ENCODE measurements at places on chromosomes 16 and 17. TPM values are rescaled to one million over a fixed set of nuclear protein-coding genes. Genes with fewer than 3 reads are reported as not detected.

Gene OTOP2
- 5.7 TPM for polyA plus RNA-seq

Gene NFAT5
- polyA plus RNA-seq: 20.5 TPM

Gene CACNG4
- 0.46 TPM for polyA plus RNA-seq

DNA sequence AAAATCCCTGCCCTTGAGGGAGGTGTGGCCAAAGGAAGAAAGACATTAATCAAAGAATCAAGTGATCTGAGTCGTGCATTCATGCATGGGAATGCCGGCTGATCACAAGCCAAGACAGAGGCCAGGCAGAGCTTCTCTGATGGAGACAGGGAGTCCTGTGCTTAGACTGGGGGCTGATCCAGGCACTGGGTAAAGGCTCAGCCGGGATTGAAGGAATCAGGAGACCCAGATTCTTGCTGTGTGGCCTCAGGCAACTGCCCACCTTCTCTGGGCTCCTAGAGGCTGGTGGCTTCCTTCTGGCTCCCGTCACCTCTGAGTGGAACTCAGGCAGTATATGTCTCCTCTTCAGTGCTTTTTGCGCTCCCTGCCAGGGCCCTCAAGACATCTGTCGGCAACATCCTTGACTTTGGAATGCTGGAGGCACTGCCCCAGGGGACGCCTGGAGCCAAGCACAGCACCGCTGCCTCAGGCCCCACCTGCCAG lies 17.7 kb downstream of the RAI1 start:
- DNase-seq: peak; percentile 48

GRCh38 chr16:82636485-82636884 lies 9.7 kb downstream of the CDH13 start:
- no peak for DNase-seq

DNA sequence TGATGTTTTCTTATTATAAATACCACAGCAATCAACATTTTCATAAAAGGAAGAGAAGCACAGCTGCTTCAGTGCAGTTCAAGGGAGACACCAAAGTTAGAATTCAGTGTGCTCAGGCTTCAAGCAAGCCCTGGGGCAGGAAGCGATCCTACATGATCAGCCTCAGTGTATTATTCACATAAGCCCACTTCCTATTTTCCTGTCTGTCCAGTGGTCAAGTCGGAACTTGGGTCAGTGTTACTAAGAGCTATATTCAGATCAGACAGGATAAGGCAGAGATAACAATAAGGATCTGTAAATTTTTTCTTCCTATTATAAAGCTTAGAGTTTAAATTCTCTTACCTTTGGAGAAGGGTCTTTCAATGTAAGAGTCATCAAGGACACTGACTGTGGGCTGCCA lies 12.9 kb downstream of the HEATR6 start:
- DNase-seq: no peak

GRCh38 chr16:89801800-89802199 lies 14.6 kb downstream of the FANCA start:
- DNase-seq: no peak
